ENCODE measurements at places on chromosomes 1 and 21.

DNA sequence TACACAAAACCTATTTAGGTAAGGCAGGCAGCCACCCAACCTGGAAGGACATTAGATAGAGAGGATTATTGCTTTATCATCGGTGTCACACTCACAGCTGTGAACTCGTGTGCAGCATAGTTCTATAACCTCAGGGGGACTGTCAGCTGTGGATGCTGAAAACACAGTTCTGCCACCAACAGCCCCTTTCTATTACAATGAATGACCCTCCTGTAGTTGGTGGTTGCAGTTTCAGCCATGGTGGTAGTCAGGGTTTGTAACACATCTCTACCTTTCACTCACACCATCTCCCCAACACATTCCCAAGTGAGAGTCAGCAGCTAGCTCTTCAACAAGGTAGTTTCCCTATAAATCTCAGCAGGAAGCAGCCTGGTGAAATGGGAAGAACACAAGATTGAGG lies 136.8 kb downstream of the ZC3H11B start:
- DNase-seq, result no peak

GRCh38 chr21:40143822-40144525 lies 276.7 kb downstream of the PCP4 start:
- no peak for DNase-seq

- no peak for DNase-seq
These were observed 331.0 kb upstream of the ZP4 start for GRCh38 chr1:238221738-238222137.

- no peak for DNase-seq
These were observed 68.9 kb downstream of the ATF6 start for GRCh38 chr1:161834967-161835550.

GRCh38 chr21:35324372-35325220 lies 275.5 kb upstream of the RUNX1 start:
- DNase-seq, result no peak

DNA sequence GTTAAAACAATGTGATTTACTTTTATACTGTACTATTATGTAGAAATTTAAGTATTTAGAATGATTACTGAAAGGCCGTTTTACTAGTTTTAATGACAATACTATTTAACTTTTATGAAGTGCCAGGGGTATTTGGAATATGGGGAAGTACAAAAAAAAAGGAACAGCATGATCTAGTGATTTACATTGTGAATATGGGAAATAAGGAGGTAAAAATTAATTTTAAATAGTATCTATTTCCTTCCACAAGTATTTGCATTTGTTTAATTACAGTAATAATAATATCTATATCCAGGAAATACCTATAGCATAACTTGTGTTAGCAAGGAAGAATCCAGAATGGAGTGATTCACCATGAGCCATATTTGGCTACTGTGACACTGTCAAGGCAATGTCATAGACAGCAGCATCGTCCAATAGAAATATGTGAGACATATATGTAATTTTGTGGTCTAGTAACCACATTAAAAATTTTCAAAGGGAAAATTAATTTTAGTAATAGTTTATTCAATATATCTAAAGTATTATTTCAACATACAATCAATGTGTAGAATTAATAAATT lies 22.0 kb downstream of the CNST start:
- no peak for DNase-seq

DNA sequence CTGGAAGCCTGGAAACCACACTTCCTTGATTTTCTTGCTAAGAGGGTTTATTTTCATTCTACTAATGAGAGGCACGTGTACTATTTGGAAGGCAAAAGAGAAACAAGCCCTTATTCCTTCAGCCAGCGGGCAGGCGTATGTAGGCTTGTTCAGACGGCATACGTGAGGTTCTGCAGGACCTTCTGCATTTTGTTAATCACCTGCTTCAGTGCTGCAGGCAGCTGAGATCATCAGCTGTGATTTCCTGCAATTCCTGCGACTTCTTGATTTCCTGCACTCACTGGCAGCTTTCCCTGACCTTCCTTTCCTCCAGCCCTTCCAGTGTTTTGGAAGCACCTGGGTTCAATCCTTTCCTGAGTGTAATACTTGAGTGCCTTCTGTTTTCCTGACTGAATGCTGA lies 43.4 kb downstream of the TSNAX start:
- DNase-seq, result no peak

GRCh38 chr1:215113776-215114153 lies 31.2 kb downstream of the KCNK2 start:
- DNase-seq, result no peak

DNA sequence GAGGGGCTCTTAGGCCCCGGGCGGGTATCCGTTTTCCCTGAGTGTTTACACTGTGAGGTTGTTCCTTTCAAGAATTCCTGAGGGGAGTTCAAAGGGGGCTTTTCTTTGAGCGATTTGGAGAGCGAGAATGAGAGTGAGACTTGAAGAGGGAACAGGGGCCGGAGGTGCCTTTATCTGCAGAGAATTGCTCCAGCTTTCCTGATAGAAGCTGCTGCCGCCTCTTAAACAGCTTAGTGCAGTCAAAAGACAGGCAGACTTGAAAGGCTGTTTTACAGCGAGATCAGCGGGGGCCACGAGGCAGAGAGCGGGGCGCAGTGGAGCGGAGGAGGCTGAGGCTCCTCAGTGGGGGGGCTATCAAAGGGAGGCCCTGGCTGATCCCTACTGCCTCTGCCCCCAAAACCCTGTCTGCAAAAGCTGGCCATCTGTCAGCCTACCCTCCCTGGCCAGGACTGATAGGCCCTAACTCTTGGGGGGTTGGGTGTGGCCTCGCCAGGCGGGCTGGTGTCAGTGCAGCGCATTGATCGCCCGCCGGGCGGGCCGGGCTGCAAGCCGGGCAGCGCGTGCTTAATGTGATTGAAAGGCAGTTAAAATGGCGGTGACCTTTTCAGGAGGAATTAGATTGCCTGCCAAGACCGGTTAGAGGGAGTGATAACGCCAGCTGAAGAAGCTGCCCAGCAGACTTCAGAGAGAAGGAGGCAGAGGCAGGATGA lies 36.4 kb downstream of the TMEM53 start:
- no peak for DNase-seq

DNA sequence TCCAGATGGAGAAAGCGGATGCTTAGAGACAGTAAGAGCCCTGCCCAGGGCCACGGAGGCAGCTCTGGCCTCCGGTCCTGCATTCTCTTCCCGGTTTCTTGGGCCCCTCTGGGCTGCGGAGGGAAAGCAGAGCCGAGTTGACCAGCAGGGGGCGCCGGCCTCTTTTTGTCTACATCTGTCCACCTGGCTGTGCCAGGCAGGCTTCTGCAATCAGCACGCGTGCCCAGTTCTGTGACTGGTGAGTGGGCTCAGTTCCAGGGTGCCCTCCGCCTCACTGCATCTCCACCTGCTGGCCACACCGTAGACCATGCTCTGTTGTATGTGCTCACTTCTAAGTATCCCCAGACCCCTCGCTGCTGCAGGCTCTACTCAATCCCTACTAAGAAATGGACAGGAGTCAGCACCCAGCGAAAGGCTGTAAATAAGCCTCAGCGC lies 6.7 kb upstream of the HUNK start:
- DNase-seq, result no peak

GRCh38 chr1:15849775-15850324 lies 2.3 kb downstream of the SPEN start:
- no peak for DNase-seq

- DNase-seq, result no peak
These were observed 380.0 kb upstream of the ADGRL2 start for GRCh38 chr1:81420760-81421159.

- DNase-seq, result no peak
These were observed 29.9 kb downstream of the YTHDF2 start for GRCh38 chr1:28766532-28767183.

DNA sequence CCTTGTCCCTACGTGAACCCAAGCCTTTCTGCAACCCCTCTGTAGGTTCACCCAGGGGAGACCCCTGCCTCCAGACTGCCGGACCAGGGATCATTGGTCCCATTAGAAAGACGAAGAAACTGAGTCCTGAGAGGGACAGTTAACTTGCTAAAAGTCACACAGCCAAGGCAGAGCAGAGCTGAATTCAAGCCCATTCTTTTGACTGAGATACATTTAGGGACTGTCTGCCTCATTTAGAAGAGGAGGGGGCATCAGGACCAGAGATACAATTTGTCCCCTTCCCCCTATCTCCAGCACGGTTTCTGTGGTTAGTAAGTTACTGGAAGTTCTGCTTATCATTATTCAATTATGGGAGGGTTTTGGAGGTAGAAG lies 19.1 kb downstream of the KCNQ4 start:
- no peak for DNase-seq

DNA sequence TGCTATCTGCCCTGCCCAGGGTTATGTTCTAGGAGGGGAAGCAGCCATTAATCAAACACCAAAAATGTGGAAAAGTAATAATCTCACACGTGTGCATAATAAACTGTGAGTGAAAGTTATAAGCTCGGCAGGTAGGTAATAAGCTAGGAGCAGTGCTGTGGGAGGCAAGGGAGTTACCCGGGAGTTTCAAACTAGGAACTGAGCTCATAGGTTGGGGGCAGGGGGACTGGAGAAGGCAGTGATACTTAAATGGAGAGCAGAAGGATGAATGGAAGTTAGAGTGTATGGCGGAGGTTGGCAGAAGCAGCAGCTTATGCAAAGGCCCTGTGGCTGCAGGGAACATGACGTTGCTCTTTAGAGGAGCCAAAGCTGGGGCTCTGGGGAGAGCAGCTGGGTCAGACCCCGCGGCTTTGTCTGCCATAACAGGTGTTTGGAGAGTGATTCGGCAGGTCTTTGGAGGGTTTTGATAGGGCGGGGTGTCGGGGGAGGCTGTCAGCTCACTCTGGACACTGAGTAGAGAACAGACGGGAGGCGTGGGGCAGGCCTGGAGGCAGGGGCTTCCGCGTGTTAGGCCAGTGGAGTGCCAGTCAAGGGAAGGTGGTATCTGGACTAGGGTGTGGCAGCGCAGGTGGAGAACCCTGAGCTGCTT lies 20.0 kb downstream of the PTPRF start:
- no peak for DNase-seq

DNA sequence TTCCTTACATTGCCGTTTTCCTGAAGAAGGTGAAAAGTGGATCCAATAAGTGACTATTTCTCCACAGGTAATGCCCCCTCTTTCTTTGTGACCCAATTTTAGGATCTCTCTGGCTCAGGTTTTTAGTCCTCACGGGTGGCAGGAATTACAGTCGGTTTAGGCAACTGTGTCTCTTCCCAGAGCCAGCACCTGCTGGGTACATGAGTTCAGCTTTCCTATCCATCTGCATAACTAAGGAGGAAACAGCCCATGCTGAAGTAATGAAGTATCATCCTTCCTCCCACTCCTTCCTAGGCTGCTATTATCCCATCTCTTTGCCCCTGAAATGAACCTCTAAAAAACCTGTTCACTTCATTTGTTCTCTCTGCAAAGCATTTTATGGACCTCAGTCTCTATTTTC lies 544.6 kb downstream of the NEGR1 start:
- DNase-seq, result no peak

DNA sequence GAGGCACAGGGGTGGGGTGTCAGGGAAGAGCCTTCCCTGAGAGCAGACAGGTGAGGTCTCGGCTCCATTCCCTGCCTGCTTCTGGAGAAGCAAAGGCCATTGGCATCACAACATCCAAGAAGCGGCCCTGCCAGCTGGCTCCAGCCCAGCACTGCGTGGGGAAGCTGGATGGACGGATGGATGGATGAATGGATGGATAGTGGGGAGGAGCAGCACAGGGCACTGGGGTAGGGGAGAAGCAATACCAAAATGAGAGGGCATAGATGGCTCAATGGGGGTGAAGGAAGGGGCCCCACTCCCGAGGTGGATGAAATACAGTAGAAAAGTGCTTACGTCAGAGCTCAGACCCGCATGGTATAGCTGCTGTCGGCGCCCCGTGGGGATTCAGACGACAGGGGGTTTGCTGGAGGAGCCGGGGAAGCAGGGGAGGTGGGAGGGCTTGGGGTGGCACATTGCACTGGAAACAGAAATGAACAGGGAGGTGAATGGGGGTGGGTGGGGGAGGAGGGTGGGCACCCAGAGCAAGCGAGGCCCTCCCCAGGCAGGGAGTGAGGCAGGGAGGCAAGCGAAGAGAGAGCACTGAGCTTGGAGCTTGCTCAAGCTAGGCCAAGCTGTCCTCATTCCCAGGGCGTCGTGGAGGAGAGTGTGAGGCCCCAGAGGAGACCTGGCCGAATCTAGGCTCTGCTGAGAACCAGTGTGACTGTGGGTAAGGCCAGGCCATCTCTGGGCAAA lies 9.5 kb upstream of the GOLT1A start:
- no peak for DNase-seq

GRCh38 chr1:27330786-27331185 lies 8.8 kb downstream of the TMEM222 start:
- no peak for DNase-seq

DNA sequence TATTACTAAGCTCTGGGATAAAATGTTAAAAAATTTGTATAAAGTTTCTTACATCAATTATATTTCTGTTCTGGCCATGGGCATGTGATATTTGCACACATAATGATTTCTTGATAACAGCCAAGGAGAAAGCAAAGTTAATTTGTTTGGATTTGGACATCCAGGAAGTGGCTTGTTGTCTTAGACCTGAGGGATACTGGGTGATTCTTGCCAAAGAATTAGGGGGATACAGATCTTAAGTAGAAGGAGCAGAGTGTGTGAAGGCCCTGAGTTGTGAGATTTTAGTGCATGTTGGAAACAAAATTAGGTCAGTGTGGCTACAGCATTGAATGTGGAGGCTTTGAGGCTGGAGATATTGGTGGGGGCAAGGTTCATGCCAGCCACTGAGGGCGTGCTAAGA lies 65.6 kb downstream of the NCAM2 start:
- DNase-seq, result no peak

DNA sequence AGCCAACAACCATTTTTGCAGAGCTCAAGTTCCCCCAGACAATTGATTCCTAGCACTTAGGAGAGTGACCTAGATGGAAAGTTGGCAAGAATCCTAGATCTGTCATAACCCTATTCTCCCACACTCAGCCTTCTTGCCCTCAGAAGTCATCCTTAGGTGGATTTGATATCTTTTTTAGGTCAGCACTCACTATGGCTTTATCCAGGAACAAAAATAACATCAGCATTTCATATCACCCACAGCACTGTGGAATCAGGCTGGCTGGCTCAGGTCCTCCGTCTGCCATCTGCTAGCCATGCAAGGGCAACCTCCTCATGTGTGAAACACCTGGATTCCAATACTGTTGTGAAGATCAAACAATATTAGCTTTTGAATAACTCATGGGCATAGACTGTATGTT lies 6.0 kb downstream of the DPT start:
- DNase-seq, result no peak

- DNase-seq, result no peak
These were observed 21.9 kb upstream of the EPS8L3 start for GRCh38 chr1:109785446-109786111.

- no peak for DNase-seq
These were observed 28.7 kb upstream of the ARTN start for GRCh38 chr1:43904660-43905551.

DNA sequence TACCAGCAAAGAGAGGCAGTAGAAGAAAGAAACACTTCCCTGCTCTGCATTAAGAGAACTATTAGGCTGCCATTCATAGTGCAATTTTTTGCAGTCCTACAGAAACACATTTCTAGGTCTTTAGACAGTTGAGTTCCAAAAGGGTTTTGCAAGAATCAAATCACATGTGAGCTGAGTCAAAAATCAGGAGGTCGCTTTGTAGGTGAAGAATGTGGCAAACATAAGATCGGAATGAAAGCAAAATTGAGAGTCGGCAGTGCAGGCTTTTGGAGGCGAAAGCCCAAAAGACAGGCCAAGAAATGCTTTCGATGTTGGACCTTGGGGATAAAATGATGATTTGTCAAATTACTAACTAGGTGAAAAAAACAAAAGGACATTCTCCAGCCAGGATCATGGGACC lies 213.5 kb upstream of the NRIP1 start:
- DNase-seq, result no peak

Measured in activated gamma-delta T cell (primary cell).